ENCODE measurements at places on chromosomes 6 and 20. TPM values are rescaled to one million over a fixed set of nuclear protein-coding genes. Genes with fewer than 3 reads are reported as not detected.

The COX4I2 gene
- total RNA-seq = not detected

The CLDN20 gene
- total RNA-seq = not detected

The HSPA1B gene
- total RNA-seq = 16.9 TPM

The FOXC1 gene
- total RNA-seq = 4.4 TPM

The BPIFB3 gene
- total RNA-seq = not detected

Measured in dermis lymphatic vessel endothelial cell (primary cell).